ENCODE measurements at places on chromosomes 2 and 18.
A peak's percentile ranks its signal among the peaks of the same experiment; 100 is the strongest.

GRCh38 chr2:26246818-26247217 is 2.1 kb downstream of the HADHB start:
- DNase-seq, result no peak

DNA sequence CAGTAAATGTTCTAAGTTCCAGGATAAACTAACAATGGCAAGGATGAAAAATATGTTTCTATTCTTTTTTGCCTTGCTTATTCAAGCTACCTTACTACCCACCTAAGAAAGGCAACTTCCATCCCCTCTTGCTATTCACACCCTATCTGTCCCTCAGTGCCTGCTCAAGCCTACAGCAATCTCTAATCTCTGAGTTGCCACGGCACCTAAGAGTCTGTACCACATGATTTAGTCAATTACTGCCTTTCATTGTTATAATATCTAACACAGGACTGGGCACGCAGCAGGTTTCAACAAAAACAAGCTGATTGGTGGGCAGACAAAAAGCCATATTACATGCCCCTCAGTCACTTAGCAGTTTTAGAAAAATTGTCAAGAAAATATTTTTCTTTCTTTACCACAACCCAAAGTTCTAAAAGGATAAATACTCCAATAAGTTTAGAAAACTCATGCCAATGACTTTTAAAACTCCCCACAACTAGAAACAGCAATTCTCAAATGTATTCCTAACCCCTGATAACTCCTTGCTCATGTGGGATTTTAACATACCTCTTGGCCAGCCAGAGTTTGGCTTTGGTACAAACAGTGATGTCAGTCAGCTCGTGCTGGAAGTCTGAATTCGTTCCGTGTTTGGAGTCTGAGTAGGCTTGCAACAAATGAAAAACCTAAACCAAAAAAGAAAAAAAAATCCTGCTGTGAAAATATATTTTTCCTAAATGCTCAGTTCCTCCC is 117.3 kb upstream of the ZFP36L2 start:
- peak; percentile 85 for DNase-seq

- no peak for DNase-seq
These were observed 1.1 kb downstream of the SERPINB10 start for GRCh38 chr18:63908858-63909257.

- DNase-seq, result no peak
These were observed 45.4 kb downstream of the INO80D start for GRCh38 chr2:206040525-206040924.

GRCh38 chr2:74560591-74560990 is 6.1 kb downstream of the DOK1 start:
- DNase-seq, result no peak

DNA sequence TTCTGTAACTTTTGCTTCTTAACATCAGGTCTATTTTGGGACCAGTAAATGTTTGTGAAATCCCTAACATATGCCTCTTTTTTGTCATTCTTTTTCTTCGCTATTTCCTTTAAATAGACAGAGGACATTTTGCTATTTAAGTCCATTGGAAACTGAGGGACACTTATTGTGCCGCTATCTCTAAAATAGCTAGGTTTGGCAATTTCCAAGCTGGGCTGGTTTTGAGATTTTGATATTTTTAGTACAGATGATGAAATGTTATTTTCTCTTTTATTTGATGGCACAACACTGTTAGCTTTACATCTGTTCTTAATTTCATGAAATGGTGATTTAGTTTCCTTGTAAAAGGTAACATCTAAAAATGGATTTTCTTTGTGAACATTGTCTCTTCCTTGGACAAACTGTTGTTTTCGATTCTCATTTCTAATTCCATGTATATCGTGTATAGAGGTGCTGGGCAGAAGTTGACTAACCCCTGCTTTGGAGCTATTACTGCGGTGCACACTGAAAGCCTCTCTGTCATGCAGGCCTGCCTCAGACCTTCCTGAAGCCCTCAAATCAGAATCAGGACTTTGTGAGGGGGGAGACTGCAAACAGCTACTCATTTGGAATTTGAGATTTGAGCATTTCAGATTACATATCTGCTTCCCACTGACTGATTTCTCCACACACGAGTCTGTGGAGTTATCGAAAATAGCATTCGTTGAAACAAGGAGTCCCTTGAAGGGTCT is 594 bp downstream of the RAD51AP2 start:
- DNase-seq, result no peak

- DNase-seq, result no peak
These were observed 258.6 kb downstream of the SOX11 start for GRCh38 chr2:5950736-5951135.

DNA sequence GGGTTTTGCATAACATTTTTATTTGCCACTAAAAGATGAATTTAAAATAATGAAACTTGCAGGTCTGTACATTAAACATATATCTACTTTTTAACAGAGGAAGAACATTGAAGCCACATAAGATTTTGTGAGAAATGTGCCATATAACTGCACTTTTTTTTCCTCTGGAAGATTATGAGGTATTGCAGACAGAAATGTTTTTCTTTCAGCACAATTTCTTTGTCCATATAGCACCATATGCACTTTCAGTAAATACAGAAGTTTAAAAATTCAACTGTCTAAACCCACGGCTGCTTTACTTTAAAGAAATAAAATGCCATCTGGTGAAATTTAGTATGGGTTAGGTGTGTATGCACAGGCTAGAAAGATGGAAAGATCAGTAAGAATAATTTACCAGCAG is 470 bp upstream of the FAP start:
- DNase-seq, result no peak

- DNase-seq, result no peak
These were observed 4.8 kb downstream of the TMEM200C start for GRCh38 chr18:5890331-5891183.

DNA sequence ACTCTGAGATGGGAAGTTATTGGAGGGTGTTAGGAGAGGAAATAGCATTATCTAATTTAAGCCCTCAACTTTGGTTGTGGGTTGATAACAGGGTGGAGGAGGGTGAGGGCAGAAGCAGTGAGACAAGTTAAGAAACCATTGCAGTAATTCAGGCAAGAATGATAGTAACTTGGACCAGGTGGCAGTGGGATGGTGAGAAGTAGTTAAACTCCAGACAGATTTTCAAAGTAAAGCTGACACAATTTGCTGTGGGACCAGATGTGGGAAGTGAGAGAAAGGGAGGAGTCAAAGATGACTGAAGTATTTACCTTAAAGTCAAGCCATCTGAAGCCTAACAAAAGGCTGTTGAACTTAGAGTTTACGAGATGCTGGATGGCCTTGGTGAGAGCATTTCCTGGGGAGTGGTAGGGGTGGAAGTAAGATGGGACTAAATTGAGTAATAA is 163.2 kb upstream of the KLF7 start:
- no peak for DNase-seq

DNA sequence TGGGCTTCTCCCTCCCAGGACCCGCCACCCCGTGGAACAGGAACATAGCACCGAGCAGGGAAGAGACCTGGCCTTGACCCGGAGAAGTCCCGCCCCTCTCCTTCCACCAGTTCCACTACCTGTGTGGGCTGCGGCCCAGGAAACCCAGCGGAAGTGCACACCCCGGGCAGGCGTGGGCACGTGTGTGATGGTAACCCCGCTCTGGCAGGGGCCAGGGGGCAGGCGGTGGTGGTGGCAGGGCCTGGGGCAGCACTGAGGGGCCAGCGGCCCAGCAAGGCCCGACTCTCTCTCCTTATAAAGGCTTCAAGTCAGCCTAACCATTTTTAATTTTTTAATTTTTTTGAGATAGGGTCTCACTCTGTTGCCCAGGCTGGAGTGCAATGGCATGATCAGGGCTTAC is 129.0 kb upstream of the FAM98A start:
- no peak for DNase-seq

- no peak for DNase-seq
These were observed 5.8 kb upstream of the MTA3 start for GRCh38 chr2:42562474-42563144.

DNA sequence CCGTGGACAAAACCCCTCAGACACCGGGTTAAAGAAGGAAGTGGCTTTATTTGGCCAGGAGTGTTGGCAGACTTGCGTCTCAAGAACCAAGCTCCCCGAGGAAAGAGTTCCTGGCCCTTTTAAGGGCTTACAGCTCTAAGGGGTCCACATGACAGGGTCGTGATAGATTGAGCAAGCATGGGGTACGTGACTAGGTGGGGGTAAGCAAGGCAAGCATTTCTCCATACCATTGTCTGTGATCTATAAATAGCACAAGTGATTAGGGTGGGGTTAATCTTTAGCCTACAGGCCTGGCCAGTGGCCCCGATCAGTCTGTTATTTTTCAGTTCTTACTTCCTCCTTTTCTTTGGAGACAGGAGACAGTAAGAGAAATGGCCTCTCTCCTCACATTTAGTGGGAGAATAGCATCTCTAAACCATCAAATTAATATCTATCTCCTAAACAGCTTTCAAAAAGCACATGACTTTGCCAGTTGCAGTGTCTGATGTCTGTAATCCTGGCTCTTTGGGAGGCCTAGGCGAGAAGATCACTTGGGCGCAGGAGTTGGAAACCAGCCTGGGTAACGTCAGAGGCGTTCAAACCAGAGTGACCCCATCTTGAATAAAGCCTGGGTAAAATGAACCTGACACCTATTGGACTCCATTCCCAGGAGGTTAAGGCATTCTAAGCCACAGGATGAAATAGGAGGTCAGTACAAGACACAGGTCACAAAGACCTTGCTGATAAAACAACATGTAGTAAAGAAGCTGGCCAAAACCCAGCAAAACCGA is 18.3 kb upstream of the CNOT11 start:
- DNase-seq, result no peak

GRCh38 chr2:233385489-233386044 is 31.3 kb downstream of the DGKD start:
- DNase-seq, result no peak

DNA sequence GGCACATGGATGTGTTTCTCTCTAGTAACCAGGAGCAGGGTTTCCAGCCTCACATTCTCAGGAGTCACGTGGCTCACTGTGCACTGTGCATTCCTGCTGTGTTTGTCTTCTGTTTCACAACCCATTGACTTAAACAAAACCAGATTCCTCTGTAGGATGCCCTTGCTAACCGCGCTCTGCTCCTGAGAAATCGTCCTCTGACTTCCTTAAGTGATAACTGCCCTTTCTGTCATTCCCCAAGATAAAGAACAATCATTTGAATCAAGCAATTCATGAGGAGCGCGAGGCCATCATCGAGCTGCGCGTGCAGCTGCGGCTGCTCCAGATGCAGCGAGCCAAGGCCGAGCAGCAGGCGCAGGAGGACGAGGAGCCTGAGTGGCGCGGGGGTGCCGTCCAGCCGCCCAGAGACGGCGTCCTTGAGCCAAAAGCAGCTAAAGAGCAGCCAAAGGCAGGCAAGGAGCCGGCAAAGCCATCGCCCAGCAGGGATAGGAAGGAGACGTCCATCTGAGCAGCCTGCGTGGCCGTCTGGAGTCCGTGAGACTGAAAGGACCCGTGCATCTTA is 60.2 kb downstream of the RALBP1 start:
- DNase-seq, result peak; percentile 94

- DNase-seq, result peak; percentile 56
These were observed 116.7 kb upstream of the MGAT5 start for GRCh38 chr2:134137182-134137611.

GRCh38 chr2:67572721-67573435 is 175.7 kb downstream of the ETAA1 start:
- DNase-seq, result no peak

All from GM04503 (cell line).